Renal cortex interstitium (tissue), 15 donors: ENCODE measurements at places on chromosomes 3 and 15. TPM values are rescaled to one million over a fixed set of nuclear protein-coding genes. Genes with fewer than 3 reads are reported as not detected.

GRCh38 chr15:32057876-32058425 is 27.6 kb downstream of the CHRNA7 start:
- DNase-seq, result no peak

The SEMA3F gene
- polyA plus RNA-seq, result 57.6 TPM

The CKMT1B gene
- 2.3 TPM for polyA plus RNA-seq

The IL17RD gene
- 60.5 TPM for polyA plus RNA-seq

The INKA1 gene
- polyA plus RNA-seq, result 9.6 TPM
